ENCODE measurements at places on chromosomes 3 and 15. TPM values are rescaled to one million over a fixed set of nuclear protein-coding genes. Genes with fewer than 3 reads are reported as not detected.
A peak's percentile ranks its signal among the peaks of the same experiment; 100 is the strongest.

SLC38A3 gene
- not detected for total RNA-seq

GRCh38 chr3:134328846-134329245, 45.4 kb downstream of the AMOTL2 start:
- H3K36me3 ChIP-seq, result no peaks in the 10 kb centered on the region
- peaks cover 19% of the 10 kb centered on the region for H3K27me3 ChIP-seq
- no peak overlapping the region for H3K4me3 ChIP-seq

- H3K27me3 ChIP-seq, result no peaks in the 10 kb centered on the region
- no peak for DNase-seq
- H3K27ac ChIP-seq, result peak overlapping the region; percentile 87
- H3K36me3 ChIP-seq, result peaks cover 18% of the 10 kb centered on the region
Measured at GRCh38 chr3:97970956-97971620, 1.1 kb downstream of the RIOX2 start.

GOLGA8J gene
- not detected for total RNA-seq

DNA sequence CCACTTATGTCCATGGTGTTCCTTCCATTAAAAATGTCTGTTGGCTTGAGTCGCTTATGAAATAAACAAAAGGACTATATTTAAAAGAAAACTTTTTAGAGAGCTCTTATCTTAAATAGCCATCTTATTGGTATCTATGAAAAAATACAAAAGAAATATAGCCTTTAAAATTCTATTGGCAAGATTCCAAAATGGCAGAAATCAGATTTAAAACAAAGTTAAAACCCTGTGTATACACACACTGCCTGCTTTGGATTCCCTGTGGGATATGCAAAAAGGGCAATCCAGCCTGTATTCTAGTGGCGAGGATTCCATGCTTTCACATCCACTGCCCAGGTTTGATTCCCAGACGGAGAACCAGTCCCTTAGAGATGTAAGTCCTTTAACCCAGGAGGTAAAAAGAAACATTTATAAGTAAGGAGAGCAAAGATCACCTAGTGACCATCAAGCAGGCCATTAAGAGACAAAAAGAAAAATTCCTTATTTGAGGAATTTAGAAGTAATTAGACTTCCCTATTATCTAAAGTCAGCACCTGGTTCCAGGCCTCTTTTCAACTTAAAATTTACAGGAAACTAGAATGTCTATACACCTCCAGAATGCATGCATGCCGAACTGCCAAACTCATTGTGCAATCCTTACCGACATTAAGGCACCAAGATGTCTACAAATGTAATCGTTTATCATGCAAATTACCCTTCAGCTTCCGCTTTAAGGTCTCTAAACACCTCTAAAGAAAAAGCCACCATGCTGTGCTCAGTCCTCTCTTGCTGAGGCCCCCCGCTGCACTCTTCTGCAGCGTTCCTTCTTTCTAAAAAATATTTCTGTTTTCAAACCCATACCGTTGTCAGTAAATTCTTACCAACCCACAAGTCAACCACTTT, 69.6 kb upstream of the STRIT1 start:
- no peak overlapping the region for H3K27ac ChIP-seq
- H3K36me3 ChIP-seq, result peaks cover 3% of the 10 kb centered on the region
- no peak overlapping the region for H3K4me3 ChIP-seq
- no peaks in the 10 kb centered on the region for H3K27me3 ChIP-seq
- no peak for DNase-seq

ASB14 gene
- not detected for total RNA-seq

TMEM115 gene
- 19.6 TPM for total RNA-seq

DNA sequence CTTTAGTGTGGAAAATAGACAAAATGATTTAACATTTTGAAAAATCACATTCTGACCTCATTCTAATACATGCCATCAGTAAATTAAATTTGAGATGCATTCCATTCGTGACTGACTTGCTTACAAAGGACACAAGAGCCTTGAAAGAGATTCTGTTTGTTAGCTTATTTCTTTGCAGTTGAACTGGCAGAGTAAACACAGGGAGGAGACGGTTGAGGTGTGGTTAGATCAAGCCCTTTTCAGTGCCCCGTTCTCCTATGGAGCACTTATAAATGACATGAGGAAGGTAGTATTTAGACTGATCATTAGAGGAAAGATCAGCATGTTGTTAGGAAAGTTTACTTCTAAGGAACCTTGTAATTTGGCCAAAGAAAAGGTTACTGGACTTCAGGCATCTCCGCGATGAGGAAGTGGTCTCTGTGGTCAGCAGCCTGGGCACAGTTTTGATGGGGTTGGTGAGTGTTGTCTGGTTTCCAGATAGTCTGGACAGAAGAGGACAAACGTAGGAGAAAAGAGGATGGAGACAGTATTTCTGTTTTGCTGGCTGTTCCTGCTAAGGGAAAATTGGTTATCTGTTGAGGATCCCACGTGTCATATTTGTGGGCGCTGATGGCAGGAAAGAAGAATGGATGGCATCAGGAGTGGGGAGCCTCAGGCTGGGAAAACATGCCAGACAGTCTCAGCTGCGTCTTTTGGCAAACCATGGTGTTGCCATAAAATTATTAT, 328.9 kb upstream of the TBL1XR1 start:
- no peaks in the 10 kb centered on the region for H3K36me3 ChIP-seq
- peaks cover 2% of the 10 kb centered on the region for H3K4me1 ChIP-seq
- H3K4me3 ChIP-seq, result no peak overlapping the region
- H3K27ac ChIP-seq, result no peak overlapping the region
- DNase-seq, result no peak
- H3K27me3 ChIP-seq, result no peaks in the 10 kb centered on the region

CNTN4 gene
- total RNA-seq, result 0.05 TPM
